Diencephalon (tissue), 1 donor: ENCODE measurements at places on chromosomes 1 and 21. TPM values are rescaled to one million over a fixed set of nuclear protein-coding genes. Genes with fewer than 3 reads are reported as not detected.

KCNA2 gene
- total RNA-seq: 14.1 TPM

GBP6 gene
- 0.69 TPM for total RNA-seq

TLR5 gene
- 1.8 TPM for total RNA-seq

GCSAML gene
- total RNA-seq: 0.69 TPM

HES5 gene
- total RNA-seq: 156 TPM

UMODL1 gene
- not detected for total RNA-seq

ADORA3 gene
- total RNA-seq: 3.0 TPM

FMN2 gene
- total RNA-seq: 46.8 TPM

TFAP2E gene
- 0.69 TPM for total RNA-seq
